ENCODE measurements at places on chromosomes 5 and 9.

DNA sequence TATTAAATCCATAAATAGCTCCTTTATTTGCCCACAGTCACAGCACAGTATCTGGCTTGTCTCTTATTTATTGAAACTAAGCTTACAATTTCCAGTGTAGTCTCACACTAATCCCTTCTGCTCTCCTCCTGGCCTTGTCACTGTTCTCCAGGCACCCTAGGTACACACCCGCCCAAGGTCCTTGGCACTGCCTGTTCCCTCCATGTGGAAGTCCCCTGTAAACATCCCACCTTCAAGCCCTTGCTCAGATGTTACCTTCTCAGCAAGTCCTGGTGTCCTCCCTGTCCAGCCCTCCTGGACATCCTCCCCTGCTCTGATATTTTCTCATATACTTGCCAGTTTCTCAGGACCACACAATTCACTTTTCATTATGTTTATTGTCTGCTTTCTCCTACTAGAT lies 44.2 kb upstream of the CFAP157 start:
- no peak for DNase-seq

DNA sequence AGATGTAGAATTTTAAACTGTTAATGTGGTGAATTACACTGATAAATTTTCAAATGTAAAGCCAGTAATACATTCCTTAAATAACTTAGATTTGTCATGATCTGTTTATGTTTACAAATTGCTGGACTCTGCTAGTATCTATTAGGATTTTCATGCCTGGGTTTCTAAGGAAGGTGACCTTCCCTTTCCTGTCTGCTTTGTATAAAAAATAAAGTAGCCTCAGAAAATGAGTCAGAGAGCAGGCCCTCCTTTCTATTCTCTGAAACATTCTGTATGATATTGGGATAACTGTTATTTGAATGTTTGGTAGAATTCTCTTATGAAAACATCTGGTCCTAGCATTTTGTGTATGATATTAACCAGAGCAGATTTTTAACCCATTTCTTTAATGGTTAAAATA lies 255.3 kb downstream of the SYK start:
- DNase-seq = no peak

DNA sequence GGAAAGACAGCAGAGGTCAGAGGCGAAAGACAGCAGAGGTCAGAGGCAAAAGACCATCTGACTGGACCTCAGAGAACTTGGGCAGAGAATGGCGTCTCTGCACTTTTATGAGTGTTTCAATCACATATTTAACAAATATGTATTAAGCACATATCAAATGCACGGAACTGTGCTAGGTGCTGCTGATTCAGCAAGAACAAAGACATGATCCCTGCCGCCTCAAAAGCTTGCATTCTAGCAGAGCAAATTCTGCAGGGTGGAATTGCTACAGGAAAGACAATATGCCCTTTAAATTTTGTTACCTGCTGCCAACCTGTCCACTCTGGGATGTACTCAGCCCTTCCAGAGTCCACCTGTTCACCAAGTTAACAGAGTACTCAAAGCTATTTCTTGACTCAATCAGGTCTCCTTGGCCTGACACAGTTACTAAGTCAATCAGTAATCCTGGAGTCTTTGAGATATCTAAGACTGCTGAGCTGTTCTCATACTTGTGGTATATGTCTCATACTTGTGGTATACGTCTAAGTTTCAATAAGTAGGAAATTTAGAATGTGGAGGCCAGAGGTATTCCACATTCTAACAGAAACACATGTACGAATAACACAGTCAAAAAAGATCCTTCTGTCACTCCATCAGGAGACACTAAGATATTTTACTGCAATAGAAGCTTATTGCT lies 131.8 kb downstream of the GNAQ start:
- no peak for DNase-seq

GRCh38 chr5:60960591-60960990 lies 15.6 kb downstream of the NDUFAF2 start:
- DNase-seq = no peak

GRCh38 chr5:179276838-179277395 lies 68.3 kb downstream of the ADAMTS2 start:
- DNase-seq = no peak

- DNase-seq = no peak
Observed at GRCh38 chr5:44497606-44498005, 108.4 kb upstream of the FGF10 start.

DNA sequence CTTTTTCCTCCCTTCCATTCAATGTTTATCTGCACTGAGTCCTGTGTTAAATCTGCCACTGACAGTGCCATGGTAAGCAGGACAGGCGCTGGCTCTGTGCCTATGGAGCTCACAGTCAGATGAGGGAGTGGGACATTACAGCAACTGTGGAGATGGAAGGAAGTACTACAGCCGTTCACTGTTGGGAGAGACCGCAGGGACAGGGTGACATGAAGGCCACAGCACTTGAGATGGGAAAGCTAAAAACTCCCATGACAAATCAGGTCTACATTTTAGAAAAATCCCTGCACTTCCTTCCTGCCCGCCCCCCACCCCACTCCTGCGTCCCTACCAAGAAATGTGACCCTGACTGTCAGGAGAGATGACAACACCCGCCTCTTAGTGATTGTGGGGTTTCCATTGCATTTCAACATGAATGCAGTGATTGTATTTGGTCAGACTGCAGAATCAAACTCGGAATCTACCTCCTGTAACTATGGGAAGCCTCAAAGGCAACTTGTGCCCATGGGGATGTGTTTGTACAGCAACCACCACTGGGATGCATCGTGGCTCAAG lies 56.4 kb downstream of the GTF3C4 start:
- DNase-seq = no peak

GRCh38 chr5:61329550-61330128 lies 2.4 kb upstream of the ZSWIM6 start:
- no peak for DNase-seq

DNA sequence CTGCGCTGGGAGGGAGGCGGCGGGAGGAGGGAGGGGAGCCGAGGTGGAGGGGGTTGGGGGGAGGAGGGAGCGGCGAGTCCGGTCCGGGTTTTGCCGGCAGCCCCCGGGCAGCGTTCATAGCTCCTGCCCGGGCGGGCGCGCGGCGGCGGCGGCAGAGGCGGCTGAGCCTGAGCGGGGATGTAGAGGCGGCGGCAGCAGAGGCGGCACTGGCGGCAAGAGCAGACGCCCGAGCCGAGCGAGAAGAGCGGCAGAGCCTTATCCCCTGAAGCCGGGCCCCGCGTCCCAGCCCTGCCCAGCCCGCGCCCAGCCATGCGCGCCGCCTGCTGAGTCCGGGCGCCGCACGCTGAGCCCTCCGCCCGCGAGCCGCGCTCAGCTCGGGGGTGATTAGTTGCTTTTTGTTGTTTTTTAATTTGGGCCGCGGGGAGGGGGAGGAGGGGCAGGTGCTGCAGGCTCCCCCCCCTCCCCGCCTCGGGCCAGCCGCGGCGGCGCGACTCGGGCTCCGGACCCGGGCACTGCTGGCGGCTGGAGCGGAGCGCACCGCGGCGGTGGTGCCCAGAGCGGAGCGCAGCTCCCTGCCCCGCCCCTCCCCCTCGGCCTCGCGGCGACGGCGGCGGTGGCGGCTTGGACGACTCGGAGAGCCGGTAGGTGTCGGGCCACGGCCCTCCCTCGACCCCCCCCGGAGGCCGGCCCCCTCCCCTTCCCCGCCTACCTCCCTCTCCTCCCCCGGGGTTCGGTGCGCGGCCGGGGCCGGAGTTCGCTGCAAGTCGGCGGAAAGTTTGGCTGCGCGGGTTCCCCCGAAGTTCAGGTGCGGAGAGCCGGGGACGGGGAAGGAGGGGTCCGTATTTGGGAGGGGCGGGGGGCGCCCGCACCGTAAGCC lies at the start of gene CXXC5:
TSS of gene CXXC5 (plus strand) at position 145 of the 877 bp plus-strand sequence. CDS start 32,175 bp downstream, outside the sequence.
- DNase-seq = no peak

DNA sequence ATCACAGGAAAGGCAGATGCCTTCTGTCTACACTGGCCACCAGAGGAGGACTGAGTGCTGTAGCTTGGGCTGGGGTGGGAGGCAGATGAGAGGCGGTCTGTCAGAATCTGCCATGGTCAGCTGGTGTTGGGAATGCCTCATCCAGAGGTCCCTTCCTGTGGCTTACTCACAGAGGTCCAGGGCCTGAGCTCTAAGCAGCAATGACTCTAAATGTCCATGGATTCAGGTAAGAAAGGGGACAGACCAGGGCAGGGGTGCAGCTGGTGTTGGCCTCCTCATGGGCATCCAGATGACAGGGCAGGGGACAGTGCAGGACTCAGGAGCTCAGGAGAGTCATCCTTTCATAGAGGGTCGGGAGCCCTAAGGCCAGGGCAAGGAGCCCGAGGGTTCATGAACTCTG lies 165.0 kb downstream of the ICE1 start:
- no peak for DNase-seq

GRCh38 chr5:153752890-153753289 lies 262.4 kb downstream of the GRIA1 start:
- DNase-seq = no peak

DNA sequence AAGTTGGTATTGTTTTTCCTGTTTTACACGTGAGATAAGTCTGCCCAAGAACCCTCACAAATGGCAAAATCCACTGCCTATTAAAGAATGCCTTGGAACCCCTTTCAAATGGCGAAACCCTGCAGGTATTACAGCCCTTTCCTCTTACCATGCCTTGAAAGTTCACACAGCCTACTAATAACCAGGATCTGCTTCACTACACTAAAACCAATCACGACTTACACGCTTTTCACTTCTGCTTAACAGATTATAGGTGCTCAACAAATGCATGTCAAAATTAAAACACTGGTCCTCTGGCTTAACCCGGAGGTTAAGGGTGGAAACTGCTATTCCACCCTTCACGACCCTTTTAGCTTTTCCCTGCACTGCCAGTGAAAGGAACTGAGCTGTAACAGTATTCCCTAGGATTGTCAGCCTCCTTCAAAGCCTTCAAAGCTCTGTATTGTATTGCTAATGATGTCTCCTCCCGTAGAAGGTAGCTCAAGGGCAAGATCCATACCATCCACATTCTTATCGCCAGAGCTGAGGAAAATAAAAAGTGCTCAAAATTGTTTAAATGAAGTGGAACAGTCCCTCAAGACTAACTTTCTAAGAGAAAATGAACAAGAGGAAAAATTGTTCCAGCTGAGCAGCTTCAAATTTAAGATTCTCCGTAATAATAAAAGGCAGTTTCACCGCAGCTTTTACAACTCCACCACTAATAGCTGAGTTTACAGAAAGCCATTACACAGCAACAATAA lies 997 bp downstream of the AUH start:
- no peak for DNase-seq

All from activated CD4-positive, alpha-beta T cell treated with anti-CD3 and anti-CD28 coated beads, Interleukin-2, amount 50 U/mL, for 24 hours (primary cell).